ENCODE measurements at places on chromosomes 6 and 20. TPM values are rescaled to one million over a fixed set of nuclear protein-coding genes. Genes with fewer than 3 reads are reported as not detected.

The SIRPG gene
- total RNA-seq = not detected

The CDSN gene
- 0.12 TPM for total RNA-seq

- DNase-seq = no peak
Measured at GRCh38 chr6:145608850-145609249, 126.5 kb downstream of the EPM2A start.

DNA sequence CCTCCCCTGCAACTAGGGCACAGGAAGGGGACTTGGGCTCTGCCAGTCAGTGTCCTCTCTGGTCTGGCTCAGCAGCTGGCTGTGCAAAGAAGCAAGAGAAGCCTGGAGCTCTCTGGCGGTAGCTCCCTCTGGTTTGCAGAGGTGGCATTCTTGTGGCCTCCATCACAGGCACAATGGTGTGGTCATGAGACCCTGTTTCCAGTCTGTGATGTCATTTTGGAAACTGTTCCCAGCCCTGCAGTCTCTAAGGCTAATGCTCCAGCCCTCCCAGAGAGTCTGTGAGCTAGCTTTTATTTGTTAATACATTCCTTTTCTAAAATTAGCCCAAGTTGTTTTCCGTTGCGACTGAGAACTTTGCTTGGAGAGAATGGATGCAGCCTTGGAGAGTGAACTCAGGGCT lies 69.5 kb upstream of the FOXQ1 start:
- no peak for DNase-seq

The DDO gene
- not detected for total RNA-seq
